Activated naive CD4-positive, alpha-beta T cell treated with anti-CD3 and anti-CD28 coated beads, Interleukin-2, amount 50 U/mL, for 16 hours (primary cell): ENCODE measurements at places on chromosomes 1 and 21.
A peak's percentile ranks its signal among the peaks of the same experiment; 100 is the strongest.

GRCh38 chr1:163544441-163544840 is 222.7 kb downstream of the NUF2 start:
- DNase-seq, result no peak

DNA sequence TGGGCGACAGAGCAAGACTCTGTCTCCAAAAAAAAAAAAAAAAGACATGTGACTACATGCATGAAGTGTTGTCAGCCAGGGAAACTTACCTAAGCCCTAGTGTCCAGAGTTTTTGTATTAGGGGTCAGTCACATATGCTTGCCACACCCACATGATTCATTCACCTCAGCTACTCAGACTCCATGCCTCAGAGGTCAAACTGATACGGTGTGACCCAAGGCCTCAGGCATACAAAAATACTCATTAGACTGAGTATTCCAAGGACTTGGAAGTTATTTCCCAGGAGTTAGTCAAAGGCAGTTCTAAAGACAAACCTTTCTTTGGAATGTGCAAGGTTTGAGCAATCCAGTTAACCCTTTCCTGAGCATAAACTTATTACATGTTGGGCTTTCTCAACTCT is 6.3 kb upstream of the TRIM33 start:
- no peak for DNase-seq

- DNase-seq, result no peak
Observed at GRCh38 chr1:159184201-159184600, 12.8 kb downstream of the CADM3 start.

GRCh38 chr21:44010429-44010828 is 1.7 kb upstream of the TRAPPC10 start:
- DNase-seq, result no peak

DNA sequence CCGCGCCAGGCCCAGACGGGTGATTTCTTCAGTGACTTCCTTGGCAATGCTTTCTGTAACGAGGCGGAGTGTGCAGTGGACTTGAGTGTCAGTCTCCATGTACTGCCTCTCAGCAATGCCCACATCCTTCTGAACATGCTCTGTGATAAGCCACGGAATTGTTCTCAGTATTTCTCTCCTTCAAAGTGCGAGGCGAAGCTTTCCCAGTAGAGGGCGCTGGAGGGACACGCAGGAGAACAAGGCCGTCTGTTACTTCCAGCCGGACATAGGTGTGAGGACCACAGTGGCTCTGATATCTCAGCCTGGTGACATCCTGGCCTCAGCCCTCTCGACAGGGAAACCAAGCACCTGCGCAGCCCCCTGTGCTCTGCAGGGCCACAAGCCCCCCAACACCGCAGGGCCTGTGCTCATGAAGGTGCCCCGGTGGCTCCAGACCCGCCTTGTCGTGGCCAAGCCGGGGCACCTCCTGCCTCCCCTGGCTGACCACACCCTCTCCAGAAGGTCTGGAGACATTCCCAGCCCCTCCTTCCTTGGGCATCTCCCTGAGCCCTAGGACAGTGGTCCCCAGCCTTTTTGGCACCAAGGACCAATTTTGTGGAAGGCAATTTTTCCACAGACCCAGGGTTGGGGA is 46.1 kb upstream of the BACE2 start:
- peak; percentile 32 for DNase-seq

- no peak for DNase-seq
Observed at GRCh38 chr1:179876300-179876715, 1.3 kb downstream of the TOR1AIP2 start.

DNA sequence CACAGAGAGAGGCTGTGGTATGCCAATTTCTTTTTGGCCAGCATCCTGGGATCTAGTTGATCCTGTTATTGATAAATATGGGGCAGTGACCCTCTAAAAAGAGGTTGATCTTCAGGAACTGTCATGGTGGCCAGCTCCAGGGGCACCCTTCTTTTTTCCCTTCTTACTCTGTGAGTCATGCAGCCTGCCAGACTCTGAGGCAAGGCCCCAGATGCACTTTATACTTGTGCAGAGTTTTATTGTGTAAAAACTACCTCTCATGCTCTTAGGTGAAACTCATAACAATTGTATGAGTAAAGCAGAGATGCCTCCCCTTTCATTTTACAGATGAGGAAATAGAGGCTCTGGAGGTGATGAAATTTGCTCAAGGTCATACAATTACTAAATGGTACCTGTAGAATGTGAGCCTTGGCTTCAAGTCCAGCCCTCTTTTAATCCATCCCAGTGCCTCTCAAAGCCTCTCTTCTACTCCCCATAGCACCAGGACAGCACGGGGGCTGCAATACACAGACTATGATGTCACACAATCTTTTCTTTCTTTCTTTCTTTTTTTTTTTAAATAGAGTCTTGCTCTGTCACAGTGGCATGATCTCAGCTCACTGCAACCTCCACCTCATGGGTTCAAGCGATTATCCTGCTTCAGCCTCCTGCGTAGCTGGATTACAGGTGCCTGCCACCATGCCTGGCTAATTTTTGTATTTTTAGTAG is 387.8 kb downstream of the KCNH1 start:
- no peak for DNase-seq

DNA sequence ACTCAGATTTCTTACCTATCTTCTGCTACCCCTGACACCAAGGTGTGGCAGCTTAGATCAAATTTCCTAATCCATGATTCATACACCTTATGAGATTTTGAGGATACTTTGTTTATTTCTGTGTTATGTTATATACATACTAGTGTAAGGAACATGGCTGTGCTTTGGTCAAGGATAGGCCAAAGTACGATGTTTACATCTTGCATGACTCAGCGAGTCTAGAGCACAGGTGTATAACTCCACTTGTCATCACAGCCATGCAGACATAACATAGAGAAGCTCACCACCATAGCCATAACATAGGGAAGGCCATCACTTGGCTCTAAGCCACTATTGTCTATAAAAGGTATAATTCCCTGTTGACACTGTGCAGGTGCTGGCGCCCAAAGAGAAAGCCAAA is 61.2 kb downstream of the GBP6 start:
- no peak for DNase-seq

DNA sequence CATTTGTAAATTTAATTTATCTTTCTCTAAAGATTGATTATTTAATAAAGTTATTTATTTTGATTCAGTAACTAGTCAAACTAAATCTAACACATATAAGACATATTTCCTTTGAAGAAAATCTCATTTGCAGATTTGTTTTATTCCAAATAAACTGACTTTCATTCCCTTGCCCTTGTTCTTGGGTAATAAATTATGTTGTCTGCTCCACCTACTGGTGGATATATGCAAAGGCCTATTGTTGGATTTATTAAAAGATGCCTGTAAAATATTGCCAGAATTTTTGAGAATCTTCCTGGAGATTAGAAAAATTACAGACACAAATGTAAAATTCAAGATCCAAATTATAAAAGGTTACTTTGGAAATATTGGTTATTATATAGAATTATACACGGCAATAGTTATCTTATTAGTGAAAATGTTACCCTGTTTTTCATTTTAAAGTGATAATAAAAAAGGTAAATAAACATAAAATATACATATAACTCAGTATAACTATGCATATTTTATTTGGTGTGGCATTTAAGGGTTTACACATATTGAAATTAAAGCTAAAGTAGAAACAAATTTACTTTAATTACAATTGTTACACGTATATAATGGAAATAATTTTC is 116.1 kb downstream of the SPATA17 start:
- DNase-seq, result no peak

DNA sequence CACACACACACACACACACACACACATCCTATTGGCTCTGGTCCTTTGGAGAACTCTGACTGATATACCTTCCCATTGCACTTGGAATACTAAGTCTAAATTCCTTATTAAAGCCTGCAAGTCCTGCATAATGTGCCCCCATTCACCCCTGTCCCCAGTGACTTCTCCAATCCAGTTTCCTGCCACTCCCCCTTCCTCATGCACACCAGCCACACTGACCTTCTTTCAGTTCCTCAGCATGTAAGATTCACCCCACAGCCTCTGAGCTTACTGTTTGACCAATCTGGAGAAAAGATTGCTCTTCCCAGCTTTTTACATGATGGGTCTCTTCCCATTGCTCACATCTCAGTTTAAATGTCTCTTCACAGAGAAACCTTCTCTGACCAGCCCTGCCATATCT is 146.6 kb downstream of the TBX15 start:
- DNase-seq, result no peak

GRCh38 chr1:6967431-6968111 is 182.3 kb downstream of the CAMTA1 start:
- no peak for DNase-seq

DNA sequence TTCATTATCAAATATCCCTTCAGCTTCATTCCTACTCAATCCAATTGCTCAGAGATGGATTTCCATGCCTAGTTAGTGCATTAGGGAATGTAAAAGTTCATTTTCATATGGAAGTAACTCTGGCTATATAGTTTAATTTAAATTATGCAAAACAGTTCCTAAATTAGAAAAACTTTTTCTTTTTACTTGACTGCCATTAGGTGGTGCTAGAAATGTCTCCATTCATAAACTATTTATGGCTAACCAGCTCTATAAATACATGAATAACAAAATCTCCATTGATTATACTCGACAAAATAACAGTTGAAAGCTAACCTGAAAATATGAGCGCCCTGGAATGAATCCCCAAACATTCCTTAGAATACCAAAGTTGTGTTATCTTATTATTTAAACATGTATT is 311.4 kb downstream of the USH2A start:
- DNase-seq, result no peak

DNA sequence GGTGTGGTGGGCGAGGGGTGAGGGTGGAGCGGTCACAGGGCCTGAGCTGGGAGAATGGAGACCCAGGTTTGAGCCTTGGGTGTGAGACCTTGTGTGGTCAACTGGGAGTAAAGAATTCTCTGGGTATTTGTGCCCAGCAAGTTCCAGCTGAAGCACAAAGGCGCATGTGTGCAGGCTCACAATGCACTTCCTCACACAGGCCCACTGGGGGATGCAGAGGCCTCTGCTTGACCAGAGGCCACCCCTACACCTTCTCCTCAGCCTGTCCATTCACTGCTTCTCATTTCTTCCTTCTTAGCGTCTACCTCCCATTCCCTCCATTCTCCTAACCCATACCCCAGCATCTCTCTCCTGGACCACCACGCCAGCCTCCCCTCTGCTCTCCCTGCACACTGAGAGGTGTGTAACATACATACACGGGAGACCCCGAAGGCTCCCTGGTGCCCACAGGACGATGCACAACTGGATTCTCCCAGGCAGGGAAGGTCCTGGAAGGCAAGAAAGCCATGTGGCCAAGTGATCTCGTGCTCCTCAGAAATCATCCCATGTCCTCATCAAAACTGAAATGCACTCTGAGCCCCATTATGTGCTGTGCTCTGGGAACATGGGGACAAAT is 12.3 kb upstream of the TTC39A start:
- no peak for DNase-seq
